ENCODE measurements at places on chromosomes 1 and 21.

- DNase-seq: no peak
These were observed 11.6 kb upstream of the CD46 start for GRCh38 chr1:207740207-207740606.

DNA sequence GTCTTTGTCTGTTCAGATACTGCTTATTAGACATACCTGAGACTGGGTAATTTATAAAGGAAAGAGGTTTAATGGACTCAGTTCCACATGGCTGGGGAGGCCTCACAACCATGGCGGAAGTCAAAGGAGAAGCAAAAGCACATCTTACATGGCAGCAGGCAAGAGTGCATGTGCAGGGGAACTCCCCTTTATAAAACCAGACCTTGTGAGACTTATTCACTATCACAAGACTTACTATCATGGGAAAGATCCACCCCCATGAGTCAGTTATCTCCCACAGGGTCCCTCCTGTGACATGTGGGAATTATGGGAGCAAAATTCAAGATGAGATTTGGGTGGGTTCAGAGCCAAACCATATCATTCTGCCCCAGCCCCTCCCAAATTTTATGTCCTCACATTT is 7.1 kb upstream of the PSMA5 start:
- no peak for DNase-seq

DNA sequence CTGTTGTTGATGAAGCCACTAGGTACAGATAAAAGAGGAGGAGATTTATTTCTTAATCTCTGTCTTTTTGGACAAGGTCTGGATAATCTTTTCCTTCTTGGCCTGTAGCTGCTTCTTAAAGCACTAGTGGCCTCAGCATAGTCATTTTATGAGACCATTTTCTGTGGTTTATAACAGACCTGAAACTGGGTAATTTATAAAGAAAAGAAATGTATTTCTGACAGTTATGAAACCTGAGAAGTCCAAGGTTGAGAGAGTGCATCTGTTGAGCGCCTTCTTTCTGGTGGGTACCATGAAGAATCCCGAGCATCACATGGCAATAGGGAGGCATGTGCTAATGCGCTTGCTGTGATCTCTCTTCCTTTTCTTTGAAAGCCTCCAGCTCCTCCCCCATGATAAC is 36.7 kb upstream of the PDC start:
- no peak for DNase-seq

DNA sequence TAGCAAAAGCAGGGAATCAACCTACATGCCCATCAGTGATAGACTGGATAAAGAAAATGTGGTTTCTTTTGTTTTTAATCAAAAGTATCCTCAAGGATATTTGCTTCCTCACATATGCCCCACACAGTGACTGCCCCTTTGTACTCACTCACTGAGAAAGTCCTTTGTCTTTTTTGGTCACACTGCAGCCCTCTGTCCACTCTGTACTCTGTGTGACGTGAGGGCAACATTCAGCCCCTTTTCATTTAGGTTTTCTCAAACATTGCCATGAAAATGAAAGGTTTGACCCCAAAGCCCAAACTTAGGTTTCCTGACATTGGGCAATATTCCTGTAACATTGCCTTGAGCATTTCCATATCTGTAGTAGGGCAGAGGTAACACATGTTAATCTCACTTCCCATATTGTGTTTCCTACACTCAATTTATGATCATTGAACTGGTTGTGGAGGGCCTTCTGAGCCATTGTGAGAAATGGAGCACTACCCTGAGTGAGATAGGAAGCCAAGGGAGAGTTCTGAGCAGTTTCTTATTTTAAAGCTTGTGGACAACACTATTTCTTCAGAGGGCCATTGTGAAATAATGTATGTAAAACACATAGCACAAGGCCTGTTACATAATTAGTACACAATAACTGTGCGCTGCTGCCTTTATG is 501.9 kb upstream of the C1orf87 start:
- no peak for DNase-seq

DNA sequence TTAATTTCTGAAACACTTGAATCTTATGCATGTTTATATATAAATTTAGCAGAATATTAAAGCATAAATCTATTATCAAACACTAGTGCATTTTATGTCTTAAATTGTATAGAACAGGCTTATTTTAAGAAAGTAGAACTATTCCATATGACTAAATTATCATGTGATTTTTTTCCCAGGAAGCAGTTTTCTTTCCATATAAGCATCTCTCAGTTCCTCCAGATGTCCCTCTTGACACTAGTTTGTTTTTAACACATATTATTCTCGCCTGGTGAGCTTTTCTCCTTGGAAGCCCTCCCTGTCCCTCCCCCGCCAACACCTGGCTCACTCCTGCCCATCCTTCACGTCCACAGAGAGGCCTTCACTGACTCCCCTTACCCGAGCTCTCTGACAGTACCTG is 48.3 kb upstream of the BCAR3 start:
- DNase-seq: no peak

DNA sequence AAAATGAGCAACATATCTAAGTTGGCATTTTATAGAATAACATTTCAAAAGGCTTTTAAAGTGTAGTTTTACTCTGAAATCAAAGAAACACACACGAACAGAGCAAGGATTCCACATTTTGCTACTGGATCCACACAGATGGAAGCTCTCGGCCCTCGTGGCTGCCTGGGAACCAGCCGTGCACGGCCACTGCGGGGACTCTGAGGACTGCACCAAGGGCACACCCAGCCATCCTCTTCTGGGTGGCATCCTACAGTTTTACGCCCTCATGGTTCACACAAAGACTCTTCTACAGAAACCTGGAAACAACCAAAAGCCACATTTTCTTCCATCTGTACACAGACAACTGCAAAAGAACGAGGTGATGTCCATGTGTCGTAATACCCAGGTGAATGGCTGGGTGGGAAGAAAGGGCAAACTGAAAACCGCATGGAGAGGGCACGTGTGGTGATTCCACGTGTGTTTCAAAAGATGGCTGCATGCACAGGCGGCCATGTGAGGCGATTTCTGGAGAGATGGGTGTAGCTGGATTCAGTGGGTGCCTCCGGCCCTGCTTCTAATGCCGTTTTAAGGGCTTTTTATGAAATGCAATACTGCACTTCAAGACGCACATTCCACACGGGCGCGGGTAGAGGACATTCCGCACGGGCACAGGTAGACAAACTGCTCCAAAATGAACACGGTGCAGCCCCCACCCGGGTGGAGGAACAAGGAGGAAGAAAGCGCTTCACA is 8.1 kb downstream of the POFUT2 start:
- DNase-seq: no peak
